ENCODE measurements at places on chromosomes 4 and X.

- H3K4me3 ChIP-seq: no peak overlapping the region
- no peak for DNase-seq
- H3K36me3 ChIP-seq: no peaks in the 10 kb centered on the region
- peaks cover 9% of the 10 kb centered on the region for H3K27me3 ChIP-seq
- no peaks in the 10 kb centered on the region for H3K4me1 ChIP-seq
These were observed 153.9 kb downstream of the ATG4A start for GRCh38 chrX:108245462-108245861.

DNA sequence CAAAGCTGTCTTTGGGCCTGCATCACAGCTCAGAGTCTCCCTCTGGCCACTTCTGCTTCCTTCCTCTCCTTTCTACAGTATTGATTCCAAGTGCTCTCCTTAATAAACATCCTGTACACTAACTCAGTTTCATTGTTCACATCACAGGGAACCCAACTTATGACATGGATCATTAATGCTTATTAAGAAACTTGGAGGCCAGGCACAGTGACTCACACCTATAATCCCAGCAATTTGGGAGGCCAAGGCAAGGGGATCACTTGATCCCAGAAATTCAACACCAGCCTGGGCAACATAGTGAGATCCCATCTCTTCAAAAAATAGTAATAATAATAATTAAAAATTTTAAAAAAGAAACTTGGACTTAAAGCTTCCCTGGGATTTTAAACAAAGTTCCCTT, 89.2 kb upstream of the EFHC2 start:
- DNase-seq: no peak
- H3K27ac ChIP-seq: no peak overlapping the region
- H3K4me3 ChIP-seq: no peak overlapping the region
- no peaks in the 10 kb centered on the region for H3K36me3 ChIP-seq

GRCh38 chr4:100147198-100147597, 43.1 kb downstream of the DDIT4L start:
- DNase-seq: no peak
- H3K4me3 ChIP-seq: no peak overlapping the region
- H3K27me3 ChIP-seq: no peaks in the 10 kb centered on the region
- no peaks in the 10 kb centered on the region for H3K36me3 ChIP-seq
- peaks cover 19% of the 10 kb centered on the region for H3K4me1 ChIP-seq
- no peak overlapping the region for H3K27ac ChIP-seq

GRCh38 chr4:104795264-104795939, 300.7 kb upstream of the CXXC4 start:
- H3K27ac ChIP-seq: no peak overlapping the region
- H3K36me3 ChIP-seq: no peaks in the 10 kb centered on the region
- peaks cover 7% of the 10 kb centered on the region for H3K27me3 ChIP-seq
- DNase-seq: no peak
- no peak overlapping the region for H3K4me3 ChIP-seq

DNA sequence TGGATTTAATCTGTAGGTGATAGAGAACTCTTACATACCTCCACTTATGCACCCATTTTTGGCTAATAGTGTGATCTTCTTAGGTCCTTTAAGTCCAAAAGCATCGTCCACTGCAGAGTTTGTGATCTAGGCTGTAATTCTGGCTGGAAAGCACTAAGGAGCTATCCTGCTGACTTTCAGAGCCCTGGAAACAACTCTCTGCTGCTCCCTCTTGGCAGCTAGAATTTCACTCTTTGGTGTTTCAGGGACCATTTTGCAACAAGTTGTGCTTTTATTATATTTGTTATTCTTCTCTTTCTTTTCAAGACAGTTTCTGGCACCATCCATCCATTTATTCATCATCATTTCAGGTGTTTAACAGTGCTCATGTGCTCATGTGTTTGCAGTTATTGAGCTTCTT, 130.0 kb downstream of the RBM46 start:
- H3K4me1 ChIP-seq: no peaks in the 10 kb centered on the region
- no peak overlapping the region for H3K4me3 ChIP-seq
- H3K27ac ChIP-seq: no peak overlapping the region
- DNase-seq: no peak
- H3K36me3 ChIP-seq: no peaks in the 10 kb centered on the region

GRCh38 chr4:118173126-118173525, 138.8 kb downstream of the NDST3 start:
- DNase-seq: no peak
- H3K27me3 ChIP-seq: no peaks in the 10 kb centered on the region
- no peaks in the 10 kb centered on the region for H3K4me1 ChIP-seq
- H3K27ac ChIP-seq: no peak overlapping the region

DNA sequence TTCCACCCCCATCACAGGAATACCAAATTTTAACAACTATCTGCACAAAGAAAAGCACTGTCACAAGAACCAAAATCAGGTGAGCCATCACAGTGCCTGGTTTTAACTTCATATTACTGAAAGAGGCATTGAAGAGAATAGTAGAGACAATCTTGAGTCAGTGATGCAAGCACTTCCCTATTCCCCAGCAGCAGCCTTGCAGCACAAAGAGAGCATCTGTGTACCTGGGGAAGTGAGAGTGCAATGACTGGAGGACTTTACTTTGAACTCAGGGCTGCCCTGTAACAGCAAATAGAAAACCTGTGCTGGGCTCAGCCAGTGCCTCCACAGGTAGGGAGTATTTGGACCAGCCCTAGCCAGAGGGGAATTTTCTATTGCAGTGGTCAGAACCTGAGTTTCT, 361.8 kb downstream of the TEX13C start:
- no peak for DNase-seq
- H3K4me1 ChIP-seq: no peaks in the 10 kb centered on the region

DNA sequence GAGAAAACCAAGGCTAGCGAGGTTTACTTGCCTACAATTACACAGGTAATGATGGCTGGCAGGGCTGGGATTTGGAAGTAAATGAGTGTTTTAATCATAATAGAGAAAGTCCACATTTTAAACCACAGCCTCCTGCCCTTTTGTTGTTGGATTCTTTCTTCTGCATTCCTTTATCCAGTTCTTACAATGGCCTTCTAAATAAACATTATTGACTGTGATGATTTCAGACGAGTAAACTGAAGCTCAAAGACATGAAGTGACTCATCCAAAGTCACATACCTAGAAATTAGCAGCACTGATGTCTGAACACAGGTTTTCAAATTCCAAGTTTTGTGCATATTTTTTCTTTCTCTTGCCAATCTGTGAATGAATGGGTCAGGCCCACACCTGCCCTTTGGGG, 51.2 kb upstream of the C1QTNF7 start:
- DNase-seq: no peak
- H3K4me3 ChIP-seq: no peak overlapping the region
- H3K36me3 ChIP-seq: no peaks in the 10 kb centered on the region
- peaks cover 8% of the 10 kb centered on the region for H3K4me1 ChIP-seq
- H3K27ac ChIP-seq: no peak overlapping the region

DNA sequence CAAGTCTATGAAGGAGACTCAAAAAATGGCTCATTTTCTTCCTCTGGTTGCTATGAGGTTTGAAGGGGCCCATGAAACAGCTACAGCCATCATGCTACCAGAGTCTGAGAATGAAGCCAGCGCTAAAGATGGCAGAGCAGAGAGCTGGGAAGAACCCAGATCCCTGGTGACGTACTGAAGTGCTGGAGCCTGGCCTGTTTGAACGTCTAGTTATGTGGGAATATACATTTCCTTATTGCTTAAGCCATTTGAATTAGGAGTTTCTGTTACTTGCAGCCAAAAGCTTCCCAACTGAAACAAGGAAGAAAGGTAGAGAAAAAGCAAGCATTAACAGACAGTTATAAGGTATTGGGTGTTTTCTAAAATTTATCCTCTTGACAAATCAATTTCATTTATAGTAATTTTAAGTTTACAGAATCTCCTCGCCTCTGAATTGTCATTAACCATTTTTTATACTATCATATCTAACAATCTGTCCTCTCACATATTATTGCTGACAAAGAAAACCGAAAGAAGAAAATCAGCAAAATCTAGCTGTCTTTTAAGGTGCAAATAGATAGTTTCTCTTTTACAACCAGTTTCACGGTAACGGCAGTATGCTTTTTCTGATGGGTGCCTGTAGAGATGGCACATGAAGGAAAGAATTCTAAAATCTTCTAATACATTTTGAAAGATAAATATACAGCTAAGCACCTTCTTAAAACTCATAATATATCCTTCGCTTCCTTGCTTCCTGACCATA, 8.9 kb upstream of the COQ2 start:
- no peak for DNase-seq
- no peak overlapping the region for H3K27ac ChIP-seq
- H3K4me3 ChIP-seq: no peak overlapping the region
- peaks cover 16% of the 10 kb centered on the region for H3K4me1 ChIP-seq
- H3K27me3 ChIP-seq: no peaks in the 10 kb centered on the region

- H3K27ac ChIP-seq: no peak overlapping the region
- H3K27me3 ChIP-seq: peaks cover 5% of the 10 kb centered on the region
- H3K4me1 ChIP-seq: peaks cover 12% of the 10 kb centered on the region
- H3K36me3 ChIP-seq: no peaks in the 10 kb centered on the region
- no peak overlapping the region for H3K4me3 ChIP-seq
- DNase-seq: no peak
These were observed 45.1 kb upstream of the OGT start for GRCh38 chrX:71487814-71488213.

DNA sequence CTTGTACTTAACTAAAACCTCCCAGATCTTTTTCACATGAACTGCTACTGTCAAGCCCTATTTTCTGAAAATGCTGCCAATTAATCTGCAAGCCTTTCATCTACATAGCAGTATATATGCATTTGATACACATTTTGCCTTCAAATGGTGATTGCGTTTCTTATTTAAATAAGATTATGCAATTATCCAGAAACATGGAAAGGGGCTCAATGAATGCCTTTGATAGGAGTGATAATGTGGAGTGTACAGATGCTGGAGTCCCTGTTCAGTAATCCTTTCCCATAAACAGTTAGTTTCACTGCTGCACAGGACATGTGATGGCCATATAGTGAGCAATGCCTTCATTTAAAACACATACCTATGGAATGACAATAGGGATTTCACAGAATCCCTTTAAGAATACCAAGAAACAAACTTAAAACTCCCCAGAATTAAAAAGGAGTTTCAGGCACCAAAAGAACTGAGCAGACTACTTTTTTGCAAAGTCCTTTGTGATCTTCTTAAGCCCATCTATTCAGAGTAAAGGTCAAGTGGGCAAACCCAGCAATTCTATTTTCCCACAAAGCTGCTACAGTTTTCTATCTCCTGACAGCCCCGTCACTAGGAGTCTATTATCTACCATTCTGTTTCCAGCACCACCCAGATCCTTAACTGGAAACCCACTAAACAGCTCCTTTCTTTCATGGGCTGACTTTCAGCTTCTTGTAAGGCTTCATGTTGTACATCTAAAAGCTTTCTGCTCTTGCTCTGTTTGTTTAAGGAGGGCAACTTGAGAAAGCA, 120.3 kb downstream of the UNC5C start:
- no peaks in the 10 kb centered on the region for H3K36me3 ChIP-seq
- H3K4me1 ChIP-seq: no peaks in the 10 kb centered on the region
- H3K27ac ChIP-seq: no peak overlapping the region
- no peak for DNase-seq

- H3K4me3 ChIP-seq: no peak overlapping the region
- H3K27ac ChIP-seq: no peak overlapping the region
These were observed 41.8 kb upstream of the CEP135 start for GRCh38 chr4:55906989-55907388.

DNA sequence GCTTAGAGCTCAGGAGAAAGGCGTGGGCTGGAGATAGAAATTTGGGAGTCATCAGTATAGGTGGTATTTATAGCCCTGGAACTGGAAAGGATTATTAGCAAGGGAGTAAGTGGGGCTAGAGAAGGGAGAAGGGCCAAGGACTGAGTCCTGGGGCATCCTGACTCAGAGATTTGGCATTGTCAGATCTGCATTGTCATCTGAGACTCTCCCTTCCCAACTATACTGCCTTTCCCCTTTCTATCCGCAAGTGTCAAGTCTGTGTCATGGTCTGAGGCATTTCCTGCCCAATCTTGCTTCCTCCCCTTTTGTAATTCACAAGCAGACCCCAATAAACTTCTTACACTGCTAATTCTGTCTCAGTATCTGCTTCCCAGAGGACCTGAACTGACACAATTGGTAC, 24.4 kb upstream of the SLC25A43 start:
- DNase-seq: no peak
- H3K4me1 ChIP-seq: no peaks in the 10 kb centered on the region
- H3K27me3 ChIP-seq: peaks cover 9% of the 10 kb centered on the region
- H3K4me3 ChIP-seq: no peak overlapping the region

DNA sequence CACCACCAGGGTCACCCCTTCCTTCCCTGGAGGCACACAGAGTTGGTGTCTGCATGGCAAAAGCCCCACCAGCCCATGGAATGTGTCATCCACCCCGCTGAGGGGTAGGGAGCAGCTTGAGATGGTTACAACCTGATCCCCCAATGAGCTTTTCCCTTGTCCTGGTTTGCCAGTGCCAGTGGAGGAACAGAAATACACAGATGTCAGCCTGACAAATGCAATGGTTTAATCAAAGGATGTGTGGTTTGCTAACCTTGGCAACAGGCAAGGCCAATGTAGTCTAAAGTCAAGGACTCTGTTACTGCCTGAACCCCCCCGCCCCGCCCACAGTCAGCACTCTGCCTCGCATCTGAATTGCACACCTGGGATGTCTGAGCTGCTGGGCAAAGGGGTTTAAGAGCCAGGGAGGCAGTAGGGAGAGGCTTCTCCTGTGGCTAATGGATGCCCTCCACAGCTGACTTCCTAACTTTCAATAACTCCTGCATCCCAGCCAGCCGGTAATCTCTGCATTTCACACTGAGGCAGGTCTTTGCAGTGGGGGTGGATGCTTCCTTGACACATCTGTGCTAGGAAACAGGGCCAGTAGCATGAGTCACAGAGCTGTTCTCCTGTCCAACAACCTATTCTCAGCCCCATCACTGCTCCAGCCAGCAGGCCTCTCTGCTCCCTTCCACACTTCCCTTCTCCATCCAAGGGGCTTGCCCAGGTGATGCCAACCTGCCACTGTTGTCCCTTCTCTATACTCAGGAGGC, 137.5 kb downstream of the AMMECR1 start:
- H3K27ac ChIP-seq: no peak overlapping the region
- H3K4me1 ChIP-seq: peaks cover 3% of the 10 kb centered on the region
- H3K4me3 ChIP-seq: no peak overlapping the region
- peaks cover 5% of the 10 kb centered on the region for H3K27me3 ChIP-seq
- peaks cover under 1% of the 10 kb centered on the region for H3K36me3 ChIP-seq

- peaks cover 6% of the 10 kb centered on the region for H3K27me3 ChIP-seq
- H3K36me3 ChIP-seq: no peaks in the 10 kb centered on the region
- H3K4me3 ChIP-seq: no peak overlapping the region
- H3K4me1 ChIP-seq: no peaks in the 10 kb centered on the region
- no peak for DNase-seq
- H3K27ac ChIP-seq: no peak overlapping the region
These were observed 415 bp upstream of the TENM3 start for GRCh38 chr4:182242787-182243186.

- no peaks in the 10 kb centered on the region for H3K36me3 ChIP-seq
- DNase-seq: no peak
- H3K27ac ChIP-seq: no peak overlapping the region
- H3K4me1 ChIP-seq: no peaks in the 10 kb centered on the region
- peaks cover 4% of the 10 kb centered on the region for H3K27me3 ChIP-seq
These were observed 271.8 kb downstream of the FBXW7 start for GRCh38 chr4:152264106-152264505.

Data from immature natural killer cell (primary cell).